ENCODE measurements at places on chromosomes 12 and 14.

DNA sequence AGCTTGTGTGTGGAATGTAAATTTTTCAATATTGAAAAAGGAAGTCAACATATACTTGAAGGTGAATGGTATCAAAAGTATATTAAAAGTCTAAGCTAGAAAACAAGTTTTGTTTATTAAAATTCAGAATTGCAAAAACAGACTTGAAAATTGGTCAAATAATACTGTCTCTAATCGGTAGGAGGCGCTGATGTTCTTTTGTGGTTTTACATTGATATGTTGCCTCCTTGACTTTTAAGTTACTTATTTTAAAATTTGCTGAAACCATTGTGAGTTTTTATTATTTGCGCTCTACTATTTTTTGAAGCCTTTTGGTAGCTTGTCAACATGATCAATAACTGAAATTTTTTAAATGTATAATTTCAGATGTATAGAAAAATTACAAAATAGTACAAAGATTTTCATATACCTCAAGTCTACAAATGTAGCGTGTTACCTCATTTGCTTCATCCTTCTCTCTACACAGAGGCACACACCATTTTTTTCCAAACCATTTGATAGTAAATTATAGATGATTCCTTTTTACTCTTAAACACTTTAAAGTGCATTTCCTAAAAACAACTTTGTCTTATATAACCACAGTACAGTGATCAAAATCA is 6.9 kb downstream of the RTRAF start:
- DNase-seq: peak; percentile 33

GRCh38 chr12:32586390-32586789 is 92.7 kb upstream of the DNM1L start:
- no peak for DNase-seq

- peak; percentile 87 for DNase-seq
Observed at GRCh38 chr14:75562089-75562488, 16.3 kb upstream of the FLVCR2 start.

DNA sequence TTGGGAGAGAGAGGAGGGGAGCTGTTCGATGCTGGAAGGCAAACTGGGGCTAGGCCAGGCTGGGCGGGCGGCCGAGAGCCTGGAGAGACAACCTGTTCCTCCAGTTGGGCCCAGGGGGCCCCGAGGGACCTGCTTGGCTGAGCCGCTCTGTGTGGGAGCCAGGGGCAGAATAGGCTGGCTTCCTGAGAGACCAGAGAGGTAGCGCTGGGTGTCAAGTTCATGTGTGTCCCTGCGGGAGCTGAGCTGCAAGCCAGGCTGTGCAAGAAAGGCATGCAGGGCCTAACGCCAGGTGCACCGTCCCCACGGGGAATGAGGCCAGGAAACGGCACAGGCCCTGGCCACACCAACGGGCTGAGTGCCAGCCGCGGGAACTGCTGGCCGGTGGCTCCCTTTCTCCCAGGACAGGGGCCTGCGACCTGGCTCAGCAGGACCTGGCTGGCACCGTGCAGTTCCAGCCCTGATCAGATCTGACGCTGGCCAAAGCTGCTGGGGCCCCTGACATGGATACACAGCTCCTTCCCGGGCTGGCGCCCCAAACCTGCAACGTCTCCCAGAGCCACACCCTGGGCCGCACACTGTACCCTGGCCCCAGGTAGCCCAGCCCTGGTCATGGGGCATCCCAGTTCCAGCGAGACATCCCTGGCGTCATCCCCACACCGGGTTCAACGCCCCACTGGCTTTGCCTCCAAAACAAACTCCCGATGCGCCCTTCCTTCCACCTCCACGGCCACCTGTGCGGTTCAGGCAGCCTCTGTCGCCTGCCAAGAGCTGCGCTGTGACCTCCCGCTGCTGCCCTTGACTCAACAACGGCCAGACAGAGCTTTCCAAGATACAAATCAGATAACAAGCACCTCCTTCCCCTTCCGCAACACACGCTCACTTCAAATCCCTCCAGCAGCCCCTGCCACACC is 65.0 kb downstream of the RFLNA start:
- DNase-seq: no peak

GRCh38 chr12:79151956-79152355 is 287.4 kb downstream of the SYT1 start:
- no peak for DNase-seq

DNA sequence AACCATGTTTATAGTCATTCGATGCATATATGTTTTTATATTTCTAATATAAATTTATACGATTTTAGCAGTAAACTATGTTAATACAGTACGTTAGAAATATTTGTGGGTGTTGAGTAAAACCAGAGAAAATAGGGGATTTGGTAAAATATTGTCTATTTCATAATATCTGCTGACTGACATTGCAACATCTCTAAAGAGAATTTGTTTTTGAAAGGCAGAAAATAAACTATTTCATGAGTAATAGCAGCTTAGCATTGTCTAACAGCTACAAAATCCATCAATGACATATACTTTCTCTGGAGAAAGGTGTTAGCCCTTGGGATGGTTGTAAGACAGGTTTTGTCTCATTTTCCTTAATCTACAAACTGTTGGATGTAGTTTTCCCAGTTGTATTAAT is 144.9 kb downstream of the PDE3A start:
- DNase-seq: no peak

DNA sequence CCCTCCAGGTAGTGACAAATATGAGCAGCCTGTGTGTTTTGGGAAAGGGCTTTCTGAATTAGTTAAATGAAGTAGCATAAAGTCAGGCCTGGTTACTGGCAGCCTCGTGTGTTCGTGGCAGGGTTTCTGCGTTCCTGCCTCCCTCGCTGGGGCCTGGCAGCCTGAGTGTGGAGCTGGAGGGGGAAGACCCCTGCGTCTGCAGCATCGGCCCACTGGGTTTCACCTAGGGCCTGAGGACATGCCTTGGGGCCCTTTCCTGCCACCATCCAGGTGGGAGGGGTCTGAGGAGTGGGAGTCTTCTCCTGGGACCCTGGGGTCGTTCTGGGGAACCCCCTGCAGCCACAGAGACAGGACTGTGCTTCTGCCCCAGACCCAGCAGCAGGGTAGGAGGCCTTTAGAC is 20.4 kb upstream of the AMN start:
- DNase-seq: no peak

DNA sequence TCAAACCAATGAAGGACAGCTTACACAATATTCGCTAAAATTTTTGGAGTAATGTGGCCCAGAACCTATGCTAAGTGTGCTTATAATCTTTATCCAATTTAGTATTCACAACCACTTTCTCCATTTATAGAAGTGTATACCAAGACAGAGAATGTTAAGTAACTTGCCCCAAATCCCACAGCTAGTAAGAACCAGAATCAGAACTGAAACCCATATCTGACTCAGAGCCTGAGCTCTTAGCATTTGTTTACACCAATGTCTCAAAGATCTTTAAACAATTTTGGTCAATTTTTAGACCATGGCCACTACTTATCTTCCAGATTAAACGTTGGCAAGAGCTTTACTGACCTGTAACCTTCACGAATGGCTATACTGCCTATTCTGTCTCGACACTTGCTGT is 53.0 kb downstream of the PAPLN start:
- peak; percentile 88 for DNase-seq

GRCh38 chr14:104803912-104804410 is 3.1 kb downstream of the ZBTB42 start:
- no peak for DNase-seq

- DNase-seq: no peak
Observed at GRCh38 chr12:108839890-108840230, 17.5 kb downstream of the SSH1 start.

DNA sequence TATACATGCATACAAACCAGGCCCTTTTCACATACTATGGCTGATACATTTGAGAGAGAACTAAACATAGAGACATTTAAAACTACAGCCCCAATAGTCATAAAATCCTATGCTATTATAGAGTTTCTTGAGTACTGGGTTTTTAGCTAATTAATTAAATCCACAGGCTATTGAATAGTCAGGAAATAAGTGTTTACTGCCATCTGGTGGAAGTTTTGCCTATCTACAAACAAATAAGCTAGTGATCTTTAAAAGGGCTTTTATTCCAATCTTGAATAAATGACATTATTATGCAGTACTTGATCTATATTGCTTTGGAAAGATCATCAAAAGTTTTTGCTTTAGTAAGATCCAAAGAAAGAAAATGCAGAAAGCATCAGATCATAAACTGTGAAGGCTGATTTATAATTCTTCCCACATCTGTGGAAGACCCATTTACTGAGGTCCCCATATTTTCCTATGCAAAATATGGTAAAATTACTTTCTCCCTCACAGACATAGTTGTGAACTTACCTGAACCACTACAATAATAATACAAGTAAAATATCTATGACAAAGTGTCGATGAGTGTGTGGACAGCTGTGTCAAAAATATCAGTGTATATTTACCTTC is 131.3 kb downstream of the ITPR2 start:
- DNase-seq: peak; percentile 40

DNA sequence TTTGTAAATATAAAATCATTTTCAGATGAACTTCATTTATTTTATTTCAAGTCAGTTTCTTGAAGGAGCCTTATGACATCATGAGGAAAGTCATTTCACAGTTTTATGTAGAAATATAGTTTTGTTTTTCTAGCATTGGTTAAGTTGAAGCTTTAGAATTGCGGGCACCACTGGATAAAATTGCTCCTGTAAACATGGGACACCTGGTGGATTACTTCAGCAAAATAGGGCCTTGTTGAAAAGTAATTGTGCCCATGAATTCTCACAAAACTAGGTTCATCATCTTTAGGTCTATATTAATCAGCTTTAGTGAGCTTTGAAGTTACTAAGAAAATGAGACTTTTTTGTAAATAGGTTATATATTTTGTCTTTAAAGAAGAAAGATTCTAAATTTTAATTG is 25.3 kb downstream of the CNTN1 start:
- DNase-seq: no peak

DNA sequence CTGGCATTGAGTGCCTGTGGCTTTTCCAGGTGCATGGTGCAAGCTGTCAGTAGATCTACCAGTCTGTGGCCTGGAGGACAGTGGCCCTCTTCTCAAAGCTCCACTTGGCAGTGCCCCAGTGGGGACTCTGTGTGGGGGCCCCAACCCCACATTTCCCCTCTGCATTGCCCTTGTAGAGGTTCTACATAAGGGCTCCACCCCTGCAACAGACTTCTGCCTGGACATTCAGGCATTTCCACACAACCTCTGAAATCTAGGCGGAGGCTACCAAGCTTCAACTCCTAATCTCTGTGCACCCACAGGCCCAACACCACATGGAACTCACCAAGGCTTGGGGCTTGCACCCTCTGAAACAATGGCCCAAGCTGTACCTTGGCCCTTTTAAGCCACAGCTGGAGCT is 102.7 kb upstream of the PLEKHG7 start:
- no peak for DNase-seq

- no peak for DNase-seq
Observed at GRCh38 chr12:124216966-124217365, 77.9 kb upstream of the RFLNA start.

- DNase-seq: no peak
Observed at GRCh38 chr12:52715416-52715815, 12.1 kb upstream of the KRT77 start.

GRCh38 chr12:120955232-120955631 is 23.1 kb upstream of the HNF1A start:
- DNase-seq: no peak

DNA sequence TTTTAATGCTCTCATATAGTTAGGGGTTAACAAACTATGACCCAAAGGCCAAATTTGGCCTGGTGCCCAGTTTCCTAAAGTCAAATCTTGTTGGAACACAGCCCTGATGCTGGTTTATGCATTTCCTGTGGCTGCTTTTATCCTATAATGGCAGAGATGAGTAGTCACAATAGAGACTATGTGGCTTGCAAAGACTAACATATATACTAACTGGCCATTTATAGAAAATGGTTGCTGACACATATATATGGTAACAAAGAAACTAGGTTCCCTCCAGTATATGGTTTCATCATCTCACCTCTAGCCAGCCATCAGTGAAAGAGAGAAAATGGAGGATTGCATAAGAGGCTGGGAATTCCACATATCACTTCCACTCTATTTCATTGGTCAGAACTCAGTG is 10.8 kb downstream of the NAV3 start:
- no peak for DNase-seq

- DNase-seq: no peak
Observed at GRCh38 chr12:50394469-50395029, 1.9 kb downstream of the FAM186A start.

GRCh38 chr14:33165144-33165925 is 226.7 kb downstream of the NPAS3 start:
- no peak for DNase-seq

DNA sequence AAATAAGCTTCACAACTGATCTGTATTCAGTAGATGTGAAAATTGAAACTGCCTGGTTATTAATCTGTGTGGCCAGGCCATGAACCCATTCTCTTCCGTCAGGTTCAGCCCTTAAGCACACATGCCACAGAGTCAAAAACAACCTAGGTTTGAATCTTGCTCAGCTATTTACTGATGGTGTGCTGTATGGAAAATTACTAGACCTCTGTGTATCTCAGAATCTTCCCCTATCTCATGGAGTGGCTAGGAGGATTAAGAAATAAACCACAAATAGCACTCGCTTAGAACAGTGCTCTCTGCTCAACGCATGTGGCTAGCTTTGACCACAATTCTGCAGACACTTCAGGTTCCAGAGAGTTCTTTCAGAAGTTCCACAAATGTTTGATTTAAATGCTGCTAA is 240.7 kb upstream of the PLEKHG7 start:
- peak; percentile 30 for DNase-seq

- no peak for DNase-seq
Observed at GRCh38 chr14:96126783-96127271, 77.8 kb upstream of the BDKRB2 start.

- DNase-seq: no peak
Observed at GRCh38 chr12:109840305-109841074, 7.3 kb upstream of the TRPV4 start.

DNA sequence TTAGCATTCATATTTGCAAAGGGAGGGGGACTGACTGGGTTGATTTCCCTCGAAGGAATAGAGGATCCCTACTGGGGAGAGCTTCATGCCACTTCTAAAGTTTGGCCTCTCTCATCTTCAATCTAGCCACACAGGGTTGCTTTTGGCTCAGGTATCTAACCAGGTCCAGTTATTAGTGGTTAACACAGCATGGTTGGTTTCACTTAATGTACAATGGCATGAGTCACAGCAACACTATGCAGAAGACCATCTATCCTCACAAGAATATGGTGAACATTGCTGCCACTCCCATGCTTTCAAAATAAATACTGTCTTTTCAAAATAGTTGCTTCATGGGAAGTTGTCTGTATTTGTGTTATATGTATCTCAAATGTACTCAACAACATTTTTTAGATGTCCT is 6.6 kb upstream of the RAB3IP start:
- no peak for DNase-seq

DNA sequence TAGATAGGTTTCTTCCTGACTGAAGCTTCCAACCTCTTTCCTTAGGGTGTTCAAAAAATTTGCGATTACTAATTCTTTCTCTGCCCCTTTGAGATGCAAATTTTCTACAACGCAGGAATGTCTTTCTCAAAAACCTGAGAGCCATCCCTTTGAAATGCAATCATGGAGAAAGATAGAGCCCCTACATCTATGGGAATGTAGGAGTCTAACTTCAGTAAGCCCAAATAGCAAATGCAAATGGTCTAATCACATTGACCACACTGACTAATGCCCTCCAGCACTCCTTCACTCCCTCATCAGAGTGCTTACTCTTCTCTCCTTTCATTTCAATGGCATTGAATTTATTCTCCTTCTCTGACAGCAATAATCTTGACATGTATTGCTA is 107.1 kb downstream of the SLC6A15 start:
- DNase-seq: no peak

GRCh38 chr14:49928015-49928414 is 35.1 kb downstream of the ARF6 start:
- no peak for DNase-seq

All from activated CD4-positive, alpha-beta T cell treated with anti-CD3 and anti-CD28 coated beads, Interleukin-2, amount 50 U/mL, for 16 hours (primary cell).